Heart right ventricle (tissue), 16 donors: ENCODE measurements at places on chromosomes 5 and 9.

DNA sequence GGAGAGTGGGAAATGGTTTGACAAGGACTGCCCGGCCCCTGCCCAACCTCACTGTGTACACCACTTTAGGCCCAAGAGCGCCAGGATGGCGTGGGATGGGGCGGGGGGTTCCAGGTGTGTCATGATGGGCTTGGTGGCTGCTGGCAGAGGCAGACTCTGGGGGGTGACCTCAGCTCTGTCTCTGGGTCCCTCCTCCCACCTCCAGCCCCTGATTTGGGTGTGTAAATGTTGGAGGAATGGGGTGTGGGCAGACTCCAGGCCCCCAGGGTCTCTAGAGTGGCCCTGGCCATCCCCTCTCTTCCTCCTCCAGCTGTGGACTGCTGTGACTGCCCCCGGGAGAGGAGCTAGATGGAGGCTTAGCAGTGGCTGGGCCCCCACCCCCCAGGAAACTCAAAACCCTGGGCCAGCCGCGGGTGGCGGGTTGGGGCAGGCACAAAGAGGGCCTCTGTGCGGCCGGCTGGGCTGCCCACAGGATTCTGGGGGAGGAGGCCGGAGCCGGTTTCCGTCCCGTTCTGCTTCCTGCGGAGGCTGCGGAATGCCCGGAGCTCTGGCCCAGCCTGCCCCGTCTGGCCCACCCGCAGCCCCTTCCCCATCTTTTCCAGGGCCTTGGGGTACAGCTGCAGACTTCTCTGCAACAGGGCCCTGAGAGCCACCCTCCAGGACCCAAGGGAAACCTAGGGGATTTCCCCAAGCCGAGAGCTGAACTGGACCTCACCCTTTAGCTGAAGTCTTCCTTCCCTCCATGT is 23.1 kb downstream of the CXXC5 start:
- no peak for DNase-seq

- no peak for DNase-seq
Observed at GRCh38 chr9:137127301-137128157, 11.4 kb upstream of the GRIN1 start.

DNA sequence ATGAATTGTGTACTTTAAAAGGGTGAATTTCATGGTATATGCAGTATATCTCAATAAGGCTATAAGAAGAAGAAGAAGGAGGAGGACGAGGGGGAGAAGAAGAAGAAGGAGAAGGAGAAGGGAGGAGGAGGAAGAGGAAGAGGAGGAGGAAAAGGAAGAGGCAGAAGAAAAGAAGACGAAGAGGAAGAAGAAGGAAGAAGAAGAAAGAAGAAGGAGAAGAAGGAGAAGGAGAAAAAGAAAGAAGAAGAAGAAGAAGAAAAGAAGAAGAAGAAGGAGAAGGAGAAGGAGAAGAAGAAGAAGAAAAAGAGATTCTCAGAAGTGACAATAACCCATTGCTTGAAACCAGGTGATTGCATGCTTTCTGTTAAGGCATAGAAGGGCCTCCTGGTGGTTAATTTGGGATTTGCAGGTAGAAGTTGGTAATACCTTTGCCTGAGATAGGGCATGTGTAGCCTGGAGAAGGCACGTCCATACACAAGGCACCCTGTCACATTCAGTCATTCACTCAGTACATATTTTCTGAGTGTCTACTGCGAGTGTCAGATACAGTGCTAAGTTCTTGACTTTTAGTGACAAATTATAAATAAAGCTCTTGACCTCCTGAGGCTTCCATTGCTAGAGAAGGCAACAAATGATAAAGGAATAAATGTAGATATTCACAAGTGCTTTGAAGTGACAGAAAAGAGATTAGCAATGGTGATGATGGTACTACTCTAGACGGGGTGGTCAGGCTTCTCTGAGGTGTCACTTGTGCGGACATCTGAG is 231.3 kb downstream of the NPR3 start:
- DNase-seq: no peak

- DNase-seq: no peak
Observed at GRCh38 chr5:138964647-138965201, 89.6 kb upstream of the LRRTM2 start.

DNA sequence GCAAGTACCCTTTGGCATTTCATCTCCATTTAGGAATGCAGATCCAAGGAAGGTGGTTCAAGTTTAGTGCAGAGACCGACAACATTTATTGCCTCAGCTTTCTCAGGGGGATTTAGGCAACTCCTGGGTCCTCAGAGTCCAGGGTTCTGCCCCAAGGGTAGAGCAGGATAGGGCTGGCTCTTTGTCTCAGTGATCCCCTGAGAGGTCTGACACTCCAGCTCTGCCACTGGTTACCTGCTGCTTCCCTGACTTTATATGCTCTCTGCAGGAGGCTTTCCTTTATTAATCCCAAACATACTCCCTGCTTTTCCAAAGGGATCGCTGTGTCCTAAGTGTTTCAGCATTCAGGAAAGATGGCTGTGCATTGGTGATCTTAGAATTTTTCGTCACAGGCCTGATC is 37.2 kb downstream of the TRPC7 start:
- DNase-seq: no peak

GRCh38 chr5:45110399-45110798 is 301.7 kb downstream of the MRPS30 start:
- DNase-seq: no peak

DNA sequence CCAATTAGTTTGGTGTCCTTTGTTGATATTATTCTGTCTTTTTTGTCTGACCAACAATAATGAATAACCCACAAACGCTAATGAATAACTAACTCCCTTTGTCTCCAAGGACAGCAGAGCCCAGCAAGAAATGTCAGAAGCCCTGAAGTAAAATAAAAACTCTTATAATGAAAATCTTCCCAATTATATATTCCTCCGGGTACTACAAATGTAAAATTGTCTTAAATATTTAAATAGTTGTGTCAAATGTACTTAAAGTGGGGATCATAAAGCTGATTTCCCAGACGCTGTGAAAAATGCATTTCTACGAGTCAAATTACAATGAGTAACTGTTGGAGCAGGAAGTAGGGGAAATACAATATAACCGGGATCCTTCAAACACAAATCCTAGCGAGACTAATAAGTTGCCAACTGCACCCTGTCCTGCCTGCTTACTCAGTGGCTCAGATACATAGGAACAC is 22.3 kb downstream of the GLIS3 start:
- DNase-seq: no peak

DNA sequence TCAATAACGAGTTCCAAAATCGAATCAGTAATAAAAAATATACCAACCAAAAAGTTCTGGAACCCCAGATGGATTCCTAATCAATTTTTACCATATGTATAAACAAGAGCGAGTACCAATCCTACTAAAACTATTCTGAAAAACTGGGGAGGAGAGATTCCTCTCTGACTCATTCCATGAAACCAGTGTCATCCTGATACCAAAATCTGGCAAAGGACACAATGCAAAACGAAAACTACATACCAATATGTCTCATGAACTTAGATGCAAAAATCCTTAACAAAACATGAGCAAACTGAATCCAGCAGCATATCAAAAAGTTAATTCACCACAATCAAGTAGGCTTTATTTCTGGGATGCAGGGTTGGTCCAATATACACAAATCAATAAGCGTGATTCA is 30.5 kb upstream of the MACIR start:
- no peak for DNase-seq

DNA sequence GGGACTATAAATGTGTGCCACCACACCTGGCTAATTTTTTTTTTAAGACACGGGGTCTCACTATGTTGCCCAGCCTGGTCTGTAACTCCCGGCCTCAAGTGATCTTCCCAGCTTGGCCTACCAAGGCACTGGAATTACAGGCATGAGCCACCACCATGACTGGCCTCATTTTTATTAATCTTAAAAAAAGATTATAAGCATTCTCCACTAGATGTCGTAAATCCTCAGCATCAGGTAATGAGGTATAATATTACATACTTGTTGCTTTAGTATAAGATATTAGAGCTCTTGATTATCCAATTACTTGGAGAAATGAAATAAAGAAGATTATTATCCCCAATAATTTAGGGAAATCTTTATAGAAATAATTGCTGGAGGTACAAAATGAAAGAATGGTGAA is 78.2 kb upstream of the HTR1A start:
- DNase-seq: no peak

- DNase-seq: no peak
Observed at GRCh38 chr5:149172261-149172660, 31.0 kb downstream of the ABLIM3 start.

GRCh38 chr9:98765256-98765655 is 31.1 kb downstream of the ANKS6 start:
- DNase-seq: no peak
